ENCODE measurements at places on chromosomes 11 and 22.

- DNase-seq = peak; percentile 58
Observed at GRCh38 chr22:36369922-36370791, 17.6 kb downstream of the MYH9 start.

DNA sequence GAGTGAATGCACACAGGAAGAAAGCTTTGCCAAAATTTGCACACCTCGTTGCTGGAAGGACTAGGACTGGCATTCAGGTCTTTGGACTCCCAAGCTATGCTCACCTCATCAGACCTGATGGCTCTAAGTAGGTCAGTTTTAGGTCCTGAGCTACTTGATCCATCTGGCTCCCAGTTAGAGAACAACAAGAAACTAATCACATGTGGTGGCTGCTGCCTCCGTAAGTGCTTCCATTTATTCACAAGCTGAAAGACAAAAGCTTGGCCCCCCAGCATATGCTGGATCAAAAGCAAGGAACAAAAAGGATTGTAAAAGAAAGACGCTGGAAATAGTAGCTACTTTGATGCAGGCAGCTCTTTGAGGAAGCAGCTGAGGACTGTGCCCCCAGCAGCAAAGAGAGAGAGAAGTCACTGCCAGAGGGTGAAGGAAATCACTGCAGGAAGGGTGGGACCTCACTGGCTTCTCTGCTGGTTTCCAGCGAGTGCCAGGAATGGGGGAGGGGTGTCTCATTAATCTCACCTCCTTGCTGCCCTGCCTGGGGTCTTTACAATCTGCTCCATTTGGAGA is 268.9 kb downstream of the KIRREL3 start:
- no peak for DNase-seq

GRCh38 chr22:34067031-34067430 is 146.8 kb upstream of the LARGE1 start:
- DNase-seq = no peak

DNA sequence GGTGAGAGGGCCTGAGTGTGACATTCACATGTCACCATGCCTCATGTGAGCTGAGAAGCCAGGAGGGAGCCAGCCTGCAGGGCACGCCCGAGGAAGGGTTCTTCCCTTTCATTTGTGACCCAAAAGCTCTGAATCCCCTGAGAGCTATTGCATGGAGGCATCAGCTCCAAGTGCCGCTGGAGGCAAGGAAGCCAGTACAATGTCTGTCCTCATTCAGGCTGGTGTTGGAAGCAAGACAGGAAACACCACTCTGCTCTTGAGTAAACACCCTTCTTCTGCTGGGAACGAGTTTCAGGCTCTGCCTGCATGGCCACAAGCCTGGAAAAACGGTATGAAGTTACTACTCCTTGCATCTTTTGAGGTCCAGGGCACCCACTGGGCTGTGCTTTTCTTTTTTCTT is 83.8 kb upstream of the LARGE1 start:
- no peak for DNase-seq

- DNase-seq = no peak
Observed at GRCh38 chr11:72343006-72343756, 91.2 kb downstream of the CLPB start.

DNA sequence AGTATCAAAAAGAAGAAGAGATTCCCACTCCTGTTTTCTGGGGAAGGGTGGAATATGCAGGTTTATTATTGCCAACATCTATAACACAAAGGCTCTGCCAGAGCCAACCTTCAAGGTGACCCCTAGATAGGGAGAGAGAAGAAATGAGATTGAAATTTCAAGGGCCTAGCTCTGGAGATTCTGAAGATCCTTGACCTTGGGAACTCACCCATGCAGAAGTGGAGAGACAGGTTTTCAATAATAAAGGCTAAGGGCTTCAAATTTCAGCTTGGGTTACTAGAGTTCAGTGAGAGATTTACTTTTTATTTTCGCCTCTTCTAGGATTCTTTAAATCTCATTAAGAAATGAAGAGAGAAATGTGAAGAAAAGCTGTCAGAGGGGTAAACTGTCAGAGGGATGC is 98.4 kb downstream of the CD44 start:
- no peak for DNase-seq

DNA sequence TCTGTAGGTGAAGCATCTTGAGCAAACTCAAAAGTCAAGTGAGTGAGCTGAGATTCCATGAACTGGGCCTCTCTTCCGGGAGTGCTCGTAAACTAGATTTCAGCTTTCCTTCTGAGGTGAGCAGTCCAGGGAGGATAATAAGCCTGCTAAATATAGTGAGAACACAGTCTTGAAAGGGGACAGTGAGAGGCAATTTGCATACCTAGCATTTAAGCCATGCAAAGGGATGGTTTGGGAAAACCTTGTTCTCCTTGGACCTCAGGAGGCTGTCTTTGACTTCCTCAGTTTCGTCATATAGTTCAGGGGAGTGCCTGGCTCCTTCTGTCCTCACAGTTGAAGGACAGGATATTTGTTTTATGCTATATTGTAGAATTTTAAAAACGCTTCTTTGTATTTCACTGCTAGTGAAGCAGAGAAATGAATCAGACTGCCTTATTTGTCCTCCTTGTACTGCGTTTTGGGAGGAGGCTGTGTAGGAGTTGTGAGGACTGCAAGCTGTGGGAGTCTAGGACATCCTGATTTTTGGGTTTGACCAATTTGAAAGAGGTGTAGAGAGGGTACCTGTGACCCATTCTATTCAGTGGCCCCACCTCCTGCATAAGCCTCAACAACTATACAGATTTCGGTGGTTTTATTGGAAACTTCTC is 11.0 kb upstream of the SORL1-AS1 start:
- DNase-seq = no peak

DNA sequence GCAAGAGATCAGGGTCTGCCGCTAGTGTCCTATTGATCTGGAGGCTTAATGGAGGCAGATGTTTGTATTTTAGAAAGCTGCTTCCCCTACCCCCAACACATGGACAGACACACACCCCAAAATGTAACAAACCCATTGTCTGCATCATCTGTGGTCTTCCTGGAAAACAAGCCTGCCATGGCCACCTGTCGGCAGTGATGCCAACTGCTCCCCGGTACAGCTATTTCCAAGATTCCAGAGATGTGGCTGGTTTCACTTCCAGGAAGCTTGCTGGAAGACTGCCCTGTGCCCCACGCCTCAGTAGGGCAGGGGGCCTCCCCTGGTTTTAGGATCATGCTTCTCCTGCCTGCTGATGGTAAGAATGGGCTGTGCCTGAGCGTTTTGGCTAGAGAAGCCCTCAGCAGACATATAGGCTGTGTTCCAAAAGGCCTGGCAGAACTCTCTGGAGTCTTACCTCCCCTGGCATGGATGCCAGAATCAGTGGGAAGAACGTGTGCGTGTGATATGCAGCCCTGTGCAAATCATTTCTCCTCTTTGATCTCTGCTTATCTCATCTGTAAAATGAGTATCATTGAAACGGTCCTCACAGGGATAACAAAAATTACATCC is 108.6 kb downstream of the FBXO7 start:
- DNase-seq = no peak

DNA sequence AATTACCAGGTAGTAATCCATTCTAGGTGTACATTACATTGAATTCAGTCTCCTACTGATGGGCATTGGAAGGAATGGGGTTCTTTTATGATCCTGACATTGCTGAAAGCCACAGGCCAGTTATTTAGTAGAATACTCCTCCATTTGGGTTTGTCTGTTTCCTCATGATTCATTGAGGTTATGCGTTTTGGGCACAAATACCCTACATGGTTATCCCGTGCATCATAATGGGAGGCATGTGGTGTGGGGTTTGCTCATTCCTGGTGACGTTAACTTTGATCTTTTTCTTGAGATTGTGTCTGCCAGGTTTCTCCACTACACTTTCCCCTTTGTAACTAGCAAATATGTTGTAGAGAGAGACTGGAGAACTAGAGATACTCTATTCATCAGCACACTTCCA is 5.5 kb downstream of the FOLR3 start:
- peak; percentile 93 for DNase-seq

GRCh38 chr11:115208808-115209259 is 295.4 kb downstream of the CADM1 start:
- peak; percentile 28 for DNase-seq

DNA sequence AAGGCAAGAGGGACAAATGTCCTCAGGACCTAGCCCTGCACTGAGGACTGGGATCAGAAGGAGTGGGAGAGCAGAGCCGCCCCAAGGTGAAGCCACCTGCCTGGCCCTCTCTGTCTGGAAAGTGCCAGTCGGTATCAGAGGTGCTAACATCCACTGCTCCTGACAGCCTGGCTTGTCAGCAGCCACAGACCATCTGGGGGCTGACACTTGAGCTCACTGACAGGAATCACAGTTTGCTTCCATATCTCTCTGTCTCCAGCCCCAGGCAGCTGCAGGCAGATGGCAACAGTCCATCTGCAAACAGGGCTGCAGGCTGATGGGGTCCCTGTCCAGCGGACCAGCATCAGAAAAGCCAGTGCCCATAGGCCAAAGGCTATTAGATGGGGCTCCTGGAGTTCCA is 5.5 kb downstream of the OPCML start:
- DNase-seq = no peak

DNA sequence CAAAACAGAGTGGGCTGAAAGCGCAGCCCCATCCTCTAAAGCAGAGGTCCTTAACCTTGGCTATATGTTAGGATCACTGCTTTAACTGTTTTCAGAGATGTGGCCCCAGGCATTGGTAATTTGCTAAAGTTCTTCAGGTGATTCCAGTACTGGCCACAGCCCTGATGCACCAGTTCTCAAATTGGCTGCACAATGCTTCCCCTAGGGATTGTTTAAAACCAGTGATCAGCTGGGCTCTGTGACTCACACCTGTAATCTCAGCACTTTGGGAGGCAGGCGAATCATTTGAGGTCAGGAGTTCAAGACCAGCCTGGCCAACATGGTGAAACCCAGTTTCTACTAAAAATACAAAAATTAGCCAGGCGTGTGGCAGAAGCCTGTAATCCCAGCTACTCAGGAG is 8.4 kb upstream of the IRAG1 start:
- DNase-seq = peak; percentile 21

DNA sequence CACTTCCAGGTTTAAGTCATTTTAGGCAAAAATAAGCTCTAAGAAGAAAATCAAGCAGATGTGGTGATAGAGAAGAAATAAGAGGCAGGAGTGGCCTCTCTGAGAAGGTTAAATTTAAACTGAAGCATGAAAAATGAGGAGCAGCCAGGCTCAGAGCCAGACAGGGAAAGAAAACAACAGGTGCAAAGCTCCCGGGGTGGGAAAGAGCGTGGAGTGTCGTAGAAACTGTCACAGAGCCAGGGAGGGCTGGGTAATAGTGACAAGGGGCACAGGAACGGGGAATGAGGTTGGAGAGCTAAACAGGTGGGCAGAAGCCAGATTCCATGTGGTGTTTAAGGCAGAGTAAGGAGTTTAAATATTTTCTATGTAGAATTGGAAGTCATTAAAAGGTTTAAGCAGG is 132.1 kb upstream of the BLID start:
- DNase-seq = no peak

DNA sequence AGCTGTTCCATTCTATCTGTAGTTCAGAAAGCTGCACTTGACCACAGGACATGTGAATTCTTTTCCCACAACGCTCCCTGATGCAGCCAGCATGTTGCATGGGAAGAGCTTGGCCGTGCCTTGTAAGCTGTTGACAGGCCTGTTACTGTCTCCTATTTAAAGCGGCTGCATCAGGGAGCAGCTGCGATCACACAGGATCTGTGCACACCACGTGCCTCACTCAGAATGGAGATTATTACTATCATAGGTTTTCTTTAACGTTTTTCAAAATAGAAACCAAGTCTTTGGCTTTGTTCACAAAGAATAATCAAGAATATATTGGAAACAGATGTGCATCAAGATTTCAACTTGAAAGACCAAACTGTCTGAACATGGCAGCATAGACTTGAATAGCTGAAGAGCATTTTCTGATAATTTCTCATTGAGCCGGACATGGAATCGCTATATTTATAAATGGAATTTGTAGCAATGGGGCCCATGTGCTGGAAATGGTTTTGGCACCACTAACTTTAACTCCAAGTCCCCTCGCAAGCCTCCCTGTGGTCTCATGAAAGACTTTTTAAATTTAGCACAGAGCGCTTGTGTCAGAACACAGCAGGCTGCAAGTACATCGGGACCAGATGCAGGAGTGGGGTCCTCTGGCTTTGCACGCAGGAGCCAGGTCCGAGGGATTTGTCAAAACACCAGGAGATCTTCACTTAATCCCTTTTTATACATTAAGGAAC is 40.8 kb upstream of the MYO18B start:
- no peak for DNase-seq

- DNase-seq = no peak
Observed at GRCh38 chr11:118612378-118612777, 5.0 kb downstream of the PHLDB1 start.

DNA sequence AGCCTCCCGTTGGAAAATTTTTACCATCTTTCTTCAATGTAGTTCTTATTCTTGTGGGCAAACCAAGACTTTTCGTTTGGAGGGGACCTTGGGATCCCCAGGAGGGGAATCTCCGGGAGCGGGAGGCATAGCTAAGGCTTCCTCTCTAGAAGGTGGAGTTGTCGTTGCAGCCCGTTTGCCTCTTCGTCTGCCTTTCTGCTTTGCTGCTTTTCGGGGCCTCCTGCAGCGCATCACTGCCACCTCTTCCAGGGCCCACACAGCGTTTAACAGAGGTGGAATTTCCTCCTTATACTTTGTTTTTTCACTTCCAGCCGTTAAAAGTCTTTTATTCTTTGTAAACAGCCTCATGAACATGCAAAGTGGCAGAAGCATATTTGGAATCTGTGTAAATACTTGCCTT is 3.5 kb upstream of the IFITM3 start:
- DNase-seq = no peak

- no peak for DNase-seq
Observed at GRCh38 chr11:132718711-132719671, 813.3 kb downstream of the OPCML start.

- no peak for DNase-seq
Observed at GRCh38 chr22:44719586-44720368, 17.8 kb downstream of the PRR5 start.

- DNase-seq = no peak
Observed at GRCh38 chr11:44840085-44840478, 110.6 kb downstream of the TP53I11 start.

DNA sequence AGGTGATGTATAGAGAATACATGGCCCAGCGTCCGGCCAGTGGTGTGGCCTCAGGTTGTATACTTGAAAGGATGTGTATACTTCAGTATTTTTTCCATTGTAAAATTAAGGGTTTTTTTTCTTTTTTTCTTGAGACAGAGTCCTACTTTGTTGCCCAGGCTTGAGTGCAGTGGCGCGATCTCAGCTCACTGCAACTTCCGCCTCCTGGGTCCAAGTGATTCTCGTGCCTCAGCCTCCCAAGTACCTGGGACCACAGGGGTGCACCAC is 15.8 kb downstream of the ZBTB16 start:
- no peak for DNase-seq

DNA sequence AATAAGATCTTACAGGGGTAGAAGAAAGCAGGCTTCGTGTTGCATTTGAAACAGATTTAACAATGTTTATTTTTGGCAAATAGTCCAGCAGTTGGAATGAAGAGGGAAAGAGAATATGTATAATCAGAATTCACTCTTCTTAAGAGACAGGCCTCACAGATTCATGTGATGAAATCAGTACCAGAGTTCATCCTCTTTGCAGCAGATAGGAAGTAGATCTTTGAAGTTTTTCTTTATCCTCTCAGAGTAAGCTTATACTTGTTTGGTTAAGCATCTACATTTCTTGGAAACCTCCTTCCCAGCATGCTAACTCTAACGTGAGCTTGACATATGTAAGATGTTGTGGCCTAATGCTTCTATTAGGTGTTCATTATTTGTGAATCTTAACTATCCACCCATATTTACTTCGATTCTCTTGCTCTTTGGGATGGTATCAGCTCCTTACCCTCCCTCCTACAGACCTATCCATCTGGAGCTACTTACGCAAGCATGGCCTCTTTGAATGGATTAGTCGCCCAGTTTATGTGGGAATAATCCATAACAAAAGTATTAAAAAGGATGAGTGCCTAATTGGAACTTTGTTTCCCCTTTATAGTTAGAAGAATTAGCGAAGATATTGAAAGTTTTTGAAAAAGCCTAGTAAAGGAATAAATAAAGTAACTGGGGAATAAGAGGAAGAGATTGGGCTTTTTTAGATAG is 80.1 kb downstream of the PRMT3 start:
- DNase-seq = no peak
